Left renal pelvis (tissue), 4 donors: ENCODE measurements at places on chromosomes 1 and 21. TPM values are rescaled to one million over a fixed set of nuclear protein-coding genes. Genes with fewer than 3 reads are reported as not detected.

DNA sequence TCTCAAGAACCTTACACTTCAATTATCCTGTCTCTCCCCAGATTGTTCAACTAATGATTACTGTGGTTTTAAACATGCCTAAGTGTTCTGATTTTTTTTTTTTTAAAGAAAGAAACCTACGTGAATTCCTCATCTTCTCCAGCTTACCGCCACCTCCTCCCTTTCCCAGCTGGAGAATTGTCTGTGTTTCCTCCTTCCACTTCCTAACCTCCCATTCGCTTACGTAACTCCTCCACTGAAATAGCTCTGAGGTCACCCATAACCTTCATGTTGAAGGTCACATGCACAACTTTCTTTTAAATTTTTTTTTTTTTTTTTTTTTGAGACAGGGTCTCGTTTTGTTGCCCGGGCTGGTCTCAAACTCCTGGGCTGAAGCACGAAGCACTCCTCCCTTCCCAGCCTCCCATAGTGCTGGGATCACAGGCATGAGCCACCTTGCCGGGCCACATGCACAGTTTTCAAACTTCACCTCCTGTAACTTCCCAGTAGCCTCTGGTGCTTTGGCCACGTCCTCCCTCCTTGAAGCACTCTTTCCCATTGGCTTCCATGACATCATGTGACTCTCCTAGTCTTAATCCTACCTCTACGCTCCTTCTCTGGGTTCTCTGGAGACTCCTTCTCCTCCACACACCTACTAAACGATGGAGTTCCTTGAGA is 9.8 kb upstream of the CAPZB start:
- DNase-seq, result no peak

GRCh38 chr1:74811436-74812179 is 78.7 kb downstream of the TYW3 start:
- DNase-seq, result no peak

The C1orf216 gene
- polyA plus RNA-seq, result 10.0 TPM

The ARMH1 gene
- polyA plus RNA-seq, result 5.6 TPM

The CLCA4 gene
- polyA plus RNA-seq, result 0.13 TPM

DNA sequence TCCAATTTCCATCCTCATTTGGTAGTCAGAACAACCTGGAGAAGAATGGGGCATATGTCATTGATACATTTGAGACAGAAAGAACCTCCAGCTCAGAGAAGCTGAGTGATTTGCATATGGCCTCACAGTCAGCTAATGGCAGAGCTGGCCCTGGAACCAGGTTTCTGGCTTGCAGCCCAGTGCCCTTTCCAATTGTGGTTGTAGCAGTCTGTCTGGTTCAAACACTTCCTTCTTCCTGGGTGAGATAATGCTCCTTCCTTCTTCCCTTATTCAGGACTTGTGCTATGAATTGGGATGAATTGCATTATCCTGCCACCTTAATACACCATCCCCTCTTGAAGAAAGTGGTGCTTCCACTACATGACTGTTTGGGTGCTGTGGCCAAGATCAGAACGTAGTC is 24.2 kb downstream of the SLC5A9 start:
- no peak for DNase-seq

DNA sequence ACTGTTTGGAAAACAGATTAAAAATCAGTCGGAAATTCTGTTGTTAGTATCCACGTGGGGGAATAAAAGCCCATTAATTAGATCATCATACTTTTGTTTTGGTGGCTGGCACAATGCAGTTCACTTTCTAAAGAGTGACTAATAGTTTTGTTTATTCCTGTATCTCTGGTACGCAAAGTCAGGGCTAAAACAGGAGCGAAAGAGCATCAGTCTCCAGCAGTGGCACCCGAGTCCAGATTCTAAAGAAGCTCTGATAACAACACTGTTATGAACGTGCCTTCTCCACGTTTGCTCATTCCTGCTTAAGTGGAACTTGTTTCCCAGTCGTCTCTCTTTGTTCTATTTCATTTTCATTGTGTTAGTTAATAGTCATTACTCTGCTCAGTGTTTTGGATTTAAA is 69.6 kb downstream of the HSPA13 start:
- no peak for DNase-seq

GRCh38 chr1:245054507-245055270 is 100.1 kb upstream of the KIF26B start:
- DNase-seq, result no peak

DNA sequence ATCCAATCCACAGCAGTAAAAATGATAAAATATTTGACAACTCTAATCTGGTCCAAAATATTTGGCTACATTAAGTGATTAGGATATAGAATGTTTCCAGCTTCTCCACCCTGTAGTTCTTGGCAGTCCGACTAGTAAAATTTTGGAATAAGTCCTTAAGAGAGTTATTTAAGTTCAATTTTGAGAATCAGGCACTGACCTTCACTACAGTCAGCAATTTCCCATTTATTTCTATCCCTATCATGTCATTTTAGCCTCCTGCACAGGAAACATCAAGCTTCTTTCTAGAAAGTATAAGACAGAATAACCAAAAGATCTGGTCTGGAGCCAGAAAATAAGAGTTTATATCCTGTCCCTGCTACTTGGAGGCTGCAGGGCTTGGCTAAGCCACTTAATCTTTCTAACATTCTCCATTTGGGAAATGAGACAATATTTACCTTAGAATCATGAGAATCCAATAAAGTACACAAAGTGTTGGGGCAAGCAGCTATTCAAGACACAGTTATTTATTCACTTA is 162.2 kb downstream of the DPYD start:
- peak; percentile 27 for DNase-seq

GRCh38 chr1:160225345-160225744 is 20.2 kb downstream of the PEA15 start:
- no peak for DNase-seq

The STUM gene
- 0.70 TPM for polyA plus RNA-seq

- no peak for DNase-seq
These were observed 24.8 kb upstream of the ATP2B4 start for GRCh38 chr1:203601716-203602309.

The GBP2 gene
- 3.5 TPM for polyA plus RNA-seq

DNA sequence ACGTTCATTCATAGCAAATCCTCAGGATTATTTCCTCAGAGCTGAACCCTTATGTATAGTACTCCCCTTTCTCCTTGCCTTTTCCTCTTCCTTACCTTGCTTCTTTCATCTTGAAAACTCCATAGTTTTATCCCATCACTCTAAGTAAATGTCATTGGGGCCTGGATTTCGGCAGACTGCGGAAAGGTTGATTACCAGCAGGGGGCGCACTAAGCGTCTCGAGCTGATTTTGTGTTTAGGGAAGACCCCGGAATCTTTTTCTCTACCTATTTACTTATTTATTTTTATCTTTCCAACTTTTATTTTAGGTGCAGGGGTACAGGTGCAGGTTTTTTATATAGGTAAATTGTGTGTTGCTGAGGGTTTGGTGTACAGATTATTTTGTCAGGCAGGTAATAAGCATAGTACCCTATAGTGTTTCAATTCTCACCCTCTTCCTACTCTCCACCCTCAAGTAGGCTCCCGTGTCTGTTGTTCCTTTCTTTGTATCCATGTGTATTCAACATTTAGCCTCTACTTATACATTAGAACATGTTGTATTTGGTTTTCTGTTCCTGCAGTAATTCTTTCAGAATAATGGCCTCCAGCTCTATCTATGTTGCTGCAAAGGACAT is 11.4 kb upstream of the MTARC1 start:
- DNase-seq, result no peak

The ZBTB8A gene
- 17.9 TPM for polyA plus RNA-seq
